ENCODE measurements at places on chromosomes 16 and 17.

- no peak for DNase-seq
Measured at GRCh38 chr16:61684541-61684940, 351.7 kb downstream of the CDH8 start.

GRCh38 chr16:48611329-48612137 is 1.6 kb upstream of the N4BP1 start:
- no peak for DNase-seq

GRCh38 chr17:17347956-17348871 is 45.0 kb downstream of the NT5M start:
- no peak for DNase-seq

GRCh38 chr16:86567701-86568581 is 1.3 kb downstream of the FOXC2 start:
- DNase-seq: no peak

- no peak for DNase-seq
Measured at GRCh38 chr16:68592466-68593337, 52.4 kb upstream of the CDH3 start.

DNA sequence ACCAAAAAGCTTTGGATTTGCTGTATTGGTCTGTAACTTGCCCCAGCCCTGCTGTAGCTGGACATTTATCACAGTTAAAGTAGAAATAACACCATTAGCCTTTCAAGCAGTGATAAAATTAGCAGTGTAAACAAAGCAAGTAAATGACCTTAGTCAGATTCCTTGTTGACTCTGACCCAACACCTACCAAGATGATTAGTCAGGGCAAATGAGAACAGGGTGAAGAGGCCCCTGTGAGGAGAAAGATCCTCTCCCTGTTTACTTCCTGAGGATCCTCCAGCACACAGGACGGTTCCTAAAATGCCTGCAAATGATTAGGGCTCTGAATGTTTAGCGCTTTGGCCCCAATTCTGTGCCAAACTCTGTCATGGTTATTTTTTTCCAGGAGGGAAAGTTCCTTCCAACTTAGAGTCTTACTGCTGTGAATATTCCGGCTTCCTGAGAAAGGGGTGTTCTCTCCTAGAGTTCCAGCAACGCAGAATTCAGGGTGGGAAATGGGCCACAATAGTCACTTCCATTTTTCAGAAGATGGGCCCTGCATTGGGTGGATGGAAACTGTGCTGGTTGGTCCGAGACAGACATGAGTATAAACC is 259.0 kb upstream of the MYOCD start:
- no peak for DNase-seq

DNA sequence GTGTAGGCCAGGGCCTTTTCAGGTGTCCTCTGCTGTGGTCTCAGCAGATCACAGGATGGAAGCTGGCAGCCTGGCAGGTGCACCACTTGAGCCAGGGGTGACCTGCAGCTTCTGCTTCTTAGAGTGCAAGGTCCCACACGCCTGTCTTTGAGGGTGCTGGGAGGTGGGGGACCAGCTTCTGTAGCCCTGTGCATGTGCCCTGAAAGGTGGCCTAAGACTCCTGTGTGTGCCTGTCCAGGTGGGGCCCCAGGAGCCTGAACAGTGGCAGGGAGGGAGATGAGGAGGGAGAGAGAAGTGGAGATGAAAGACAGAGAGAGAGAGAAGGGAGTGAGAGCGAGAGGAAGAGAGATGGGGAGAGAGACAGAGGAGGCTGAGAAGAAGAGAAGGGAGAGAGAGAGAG is 46.2 kb downstream of the LGALS9 start:
- no peak for DNase-seq

- no peak for DNase-seq
Measured at GRCh38 chr17:55549140-55549539, 37.9 kb upstream of the SMIM36 start.
